Activated T-cell treated with anti-CD3 and anti-CD28 coated beads, Interleukin-2, amount 50 U/mL, for 1 hour (primary cell): ENCODE measurements at places on chromosomes 4 and X.

- no peak for DNase-seq
Measured at GRCh38 chr4:177574446-177574845, 132.2 kb upstream of the AGA start.

DNA sequence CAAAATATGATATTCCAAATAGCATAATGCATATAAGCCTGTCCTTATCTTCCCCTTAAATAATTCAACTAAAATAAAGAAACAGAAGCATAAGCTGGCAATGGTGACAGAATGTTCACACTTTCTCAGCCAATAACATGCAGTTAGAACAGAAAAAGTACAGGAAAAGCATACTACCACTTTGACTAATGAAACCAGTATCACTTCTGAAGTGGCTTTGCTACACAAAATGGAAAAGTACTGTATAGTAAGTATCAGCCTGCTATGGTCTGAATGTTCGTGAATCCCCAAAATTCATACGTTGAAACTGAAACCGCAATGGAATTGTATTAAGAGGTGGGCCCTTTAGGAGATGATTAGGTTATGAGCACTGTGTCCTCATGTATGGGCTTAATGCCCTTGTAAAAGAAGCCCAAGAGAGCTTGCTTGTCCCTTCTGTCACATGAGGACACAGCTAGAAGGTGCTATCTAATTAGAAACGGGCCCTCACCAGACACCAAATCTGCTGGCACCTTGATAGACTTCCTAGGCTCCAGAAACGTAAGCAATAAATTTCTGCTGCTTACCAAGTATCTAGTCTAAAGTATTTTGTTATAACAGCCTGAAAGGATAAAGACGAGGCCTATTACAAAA lies 102.6 kb downstream of the PRDM5 start:
- DNase-seq = no peak

- DNase-seq = no peak
Measured at GRCh38 chrX:65643531-65644052, 23.9 kb upstream of the MSN start.

DNA sequence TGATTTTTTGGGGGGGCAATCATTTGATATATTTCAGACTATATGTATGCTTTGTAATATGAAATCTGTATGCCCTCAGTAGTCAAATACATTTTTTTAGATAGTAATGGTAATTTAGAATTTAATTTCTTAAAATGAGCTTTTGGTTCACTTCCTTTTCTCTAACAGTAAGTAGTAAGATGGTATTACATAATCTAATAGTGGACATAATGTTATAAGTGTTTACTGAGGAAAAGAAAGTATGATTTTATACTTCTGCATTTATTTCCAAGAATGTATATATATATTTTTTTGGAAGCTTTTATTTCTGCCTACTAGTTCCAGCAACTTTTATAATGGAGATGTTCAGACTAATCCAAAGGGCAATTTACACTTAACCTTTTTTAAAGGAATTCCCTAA lies 1450.7 kb upstream of the TENM3 start:
- no peak for DNase-seq

DNA sequence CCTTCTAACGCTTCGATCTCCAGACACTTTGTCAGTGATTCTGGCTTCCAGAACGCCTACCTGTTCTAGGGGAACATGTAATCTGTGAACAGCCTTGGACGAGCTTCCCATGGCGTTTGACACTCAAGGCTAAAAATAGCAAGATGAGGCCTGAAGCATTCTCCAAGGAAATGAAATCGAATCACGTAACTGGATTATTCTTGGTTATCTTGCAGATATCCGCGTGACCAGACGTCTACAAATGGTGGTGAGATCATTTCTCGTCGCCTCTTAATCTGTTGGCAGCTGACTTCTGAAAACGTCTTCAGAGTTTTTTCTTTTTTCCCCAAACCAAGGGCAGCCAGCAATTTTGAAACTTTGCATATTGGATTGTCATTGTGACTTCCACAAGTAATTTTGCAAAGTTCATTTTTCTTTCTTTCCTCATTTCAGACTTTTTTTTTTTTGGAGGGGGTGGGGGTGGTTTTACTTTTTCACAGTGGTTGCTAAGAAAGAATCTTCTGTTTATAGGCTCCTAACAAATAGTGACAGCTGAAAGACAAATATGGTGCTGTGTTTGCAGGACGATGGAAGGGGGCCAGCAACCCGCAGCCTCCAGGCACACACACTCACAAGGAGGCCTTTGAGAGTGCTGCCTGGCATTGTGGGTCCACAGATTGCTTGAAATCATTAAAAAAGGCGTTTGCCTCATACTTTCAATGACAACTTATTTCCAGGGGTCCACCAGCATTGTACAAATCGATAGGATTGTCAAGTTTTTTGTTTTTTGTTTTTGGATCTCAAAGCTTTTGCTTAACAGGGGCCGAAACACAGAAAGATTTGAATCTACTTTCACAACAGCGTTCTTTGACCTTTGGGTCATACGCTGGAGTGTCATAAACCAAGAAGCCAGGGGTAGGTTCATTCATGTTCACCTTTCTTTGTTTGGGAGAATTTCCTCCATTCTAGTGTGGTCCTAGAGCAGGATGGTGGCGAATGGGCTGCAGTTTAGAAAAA lies 32.4 kb upstream of the PDLIM3 start:
- DNase-seq = no peak

- no peak for DNase-seq
Measured at GRCh38 chr4:149784018-149784417, 31.6 kb downstream of the IQCM start.

DNA sequence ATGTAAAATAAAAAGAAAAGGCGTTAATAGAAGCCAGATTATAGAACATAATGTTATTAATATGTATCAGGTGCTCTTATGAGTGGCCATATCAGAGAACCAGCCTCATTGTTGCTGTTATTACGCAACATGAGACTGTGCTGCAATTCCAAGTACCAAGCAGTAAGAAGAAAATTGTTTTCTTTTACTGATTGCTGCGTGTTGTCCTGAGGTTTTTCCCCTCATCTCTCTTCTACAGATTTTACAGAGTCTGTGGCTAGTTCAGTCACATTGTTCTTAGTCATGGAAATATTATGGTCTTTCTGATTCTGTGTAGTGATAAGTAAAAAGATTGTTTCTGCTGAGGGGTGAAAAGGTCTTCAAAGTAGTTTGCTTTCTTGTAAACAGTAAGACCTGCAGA lies 55.9 kb downstream of the NPNT start:
- no peak for DNase-seq

- peak; percentile 54 for DNase-seq
Measured at GRCh38 chr4:82798168-82799005, at the start of gene SCD5. SCD5 (minus strand) TSS chr4:82798796; CDS start chr4:82798537, 259 bp downstream.

DNA sequence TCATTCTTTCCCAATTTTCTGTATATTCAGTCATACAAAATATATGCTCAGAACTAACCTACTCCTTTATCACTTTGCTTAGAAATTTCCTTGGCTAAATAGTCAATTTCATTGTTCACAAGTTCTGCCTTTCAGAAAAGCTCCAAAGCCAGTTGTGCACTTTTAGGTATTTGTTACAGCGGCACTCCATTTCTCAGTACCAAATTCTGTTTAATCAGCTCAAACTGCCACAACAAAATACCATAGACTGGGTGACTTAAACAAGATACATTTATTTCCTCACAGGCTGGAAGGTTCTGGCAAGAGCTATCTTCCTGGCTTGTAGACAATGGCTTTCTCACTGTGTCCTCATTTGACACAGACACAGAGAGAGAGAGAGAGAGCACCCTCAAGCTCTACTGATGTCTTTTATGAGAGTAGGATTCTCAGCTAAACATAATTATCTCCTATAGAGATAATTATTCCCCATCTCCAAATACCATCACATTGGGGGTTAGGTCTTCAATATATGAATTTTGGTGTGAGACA lies 188.8 kb upstream of the FSTL5 start:
- DNase-seq = no peak

GRCh38 chrX:2135421-2135820 lies 365.4 kb downstream of the DHRSX start:
- no peak for DNase-seq

- DNase-seq = no peak
Measured at GRCh38 chr4:77872723-77873445, 10.3 kb downstream of the MRPL1 start.

DNA sequence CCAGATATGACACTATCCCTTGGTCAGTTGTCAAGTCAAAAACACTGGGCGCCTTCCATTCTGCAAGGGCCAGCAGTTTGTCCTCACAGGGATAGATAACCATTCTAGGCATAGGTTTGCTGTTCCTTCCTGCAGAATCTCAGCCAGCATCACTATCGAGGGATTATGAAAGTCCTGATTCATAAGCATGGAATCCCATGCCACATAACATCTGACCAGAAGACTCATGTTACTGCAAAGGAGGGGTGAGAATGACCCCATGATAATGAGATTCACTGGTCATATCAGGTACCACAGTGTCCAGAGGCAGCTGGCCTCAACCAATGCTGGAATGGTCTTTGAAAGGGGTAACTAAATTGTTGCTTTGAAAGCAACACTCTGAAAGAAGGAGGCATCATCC lies 84.7 kb downstream of the OTC start:
- DNase-seq = no peak

DNA sequence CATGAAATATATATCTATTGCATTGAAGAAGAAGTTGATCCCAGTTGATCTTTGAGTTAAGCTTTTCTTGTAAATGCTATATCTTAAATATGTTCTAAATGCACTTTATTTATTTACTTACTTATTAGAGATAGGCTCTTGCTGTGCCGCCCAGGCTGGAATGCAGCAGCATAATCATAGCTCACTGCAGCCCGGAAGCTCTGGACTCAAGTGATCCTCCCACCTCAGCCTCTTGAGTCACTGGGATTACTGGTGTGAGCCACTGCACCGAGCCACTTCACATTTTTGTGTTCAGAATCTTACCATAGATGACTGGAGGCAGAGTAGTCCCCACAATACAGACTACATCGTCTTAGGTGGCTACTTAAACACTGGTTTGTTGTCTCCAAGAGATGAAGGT lies 324.3 kb upstream of the SLIT2 start:
- DNase-seq = no peak

DNA sequence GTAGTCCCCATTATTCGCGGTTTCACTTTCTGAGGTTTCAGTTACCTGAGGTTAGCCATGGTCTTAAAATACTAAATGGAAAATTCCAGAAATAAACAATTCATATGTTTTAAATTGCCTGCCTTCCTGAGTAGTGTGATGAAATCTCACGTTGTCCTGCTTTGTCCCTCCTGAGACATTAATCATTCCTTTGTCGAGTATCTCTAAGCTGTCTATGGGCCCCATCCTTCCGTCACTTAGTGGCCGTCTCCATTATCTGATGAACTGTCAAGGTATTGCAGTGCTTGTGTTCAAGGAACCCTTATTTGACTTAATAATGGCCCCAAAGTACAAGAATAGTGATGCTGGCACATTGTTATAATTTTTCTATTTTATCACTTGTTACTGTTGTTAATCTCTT lies 94.8 kb downstream of the ADGRL3 start:
- DNase-seq = no peak

DNA sequence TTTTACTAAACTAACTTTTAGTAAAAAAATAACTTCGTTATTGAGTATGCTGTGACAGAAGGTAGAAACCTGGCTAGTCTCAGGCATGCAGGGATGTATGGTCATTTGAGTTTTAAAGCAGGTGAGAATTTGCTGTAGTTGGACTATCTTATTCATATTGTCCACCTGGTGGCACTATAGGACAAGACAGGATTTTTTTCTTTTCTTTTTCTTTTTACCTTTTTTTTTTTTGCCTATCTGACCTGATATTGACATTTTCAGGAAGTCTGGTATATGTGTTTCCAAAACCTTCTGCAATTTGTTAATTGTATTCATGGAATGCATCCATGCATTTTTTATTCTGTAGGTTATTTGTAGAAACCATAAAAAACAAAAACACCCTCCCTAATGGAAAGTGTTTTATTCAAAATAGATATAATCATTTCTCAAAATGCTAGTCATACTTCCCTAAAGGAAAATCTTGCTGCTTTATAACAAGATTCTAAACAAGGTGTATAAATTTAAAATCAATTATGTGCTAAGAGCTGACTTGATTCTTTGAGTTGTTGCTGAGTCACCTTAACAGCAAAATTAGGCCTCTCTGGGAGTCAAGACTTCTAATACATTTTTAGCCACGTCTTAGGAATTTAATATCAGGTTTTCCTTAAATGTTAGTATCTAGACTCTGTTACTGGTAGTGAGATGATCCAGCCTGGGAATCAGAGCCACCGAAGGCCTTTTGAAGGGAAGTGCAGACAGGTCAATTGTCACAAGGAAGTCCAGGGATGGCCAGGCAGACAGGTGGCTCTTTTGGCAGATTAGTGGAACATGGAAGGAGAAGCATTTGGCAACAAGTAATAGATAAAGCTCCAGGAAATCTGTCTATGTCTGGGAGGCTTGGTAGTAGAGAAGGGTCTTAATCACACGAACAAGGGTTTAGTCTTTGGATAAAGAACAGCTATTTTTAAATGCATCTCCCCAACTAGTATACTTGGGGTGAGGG lies 201.3 kb upstream of the GNPDA2 start:
- no peak for DNase-seq

- DNase-seq = no peak
Measured at GRCh38 chr4:26884486-26884988, 23.9 kb downstream of the STIM2 start.

- no peak for DNase-seq
Measured at GRCh38 chrX:17923546-17923945, 62.4 kb upstream of the RAI2 start.

- DNase-seq = peak; percentile 58
Measured at GRCh38 chrX:40013266-40014195, 84.2 kb downstream of the BCOR start.

DNA sequence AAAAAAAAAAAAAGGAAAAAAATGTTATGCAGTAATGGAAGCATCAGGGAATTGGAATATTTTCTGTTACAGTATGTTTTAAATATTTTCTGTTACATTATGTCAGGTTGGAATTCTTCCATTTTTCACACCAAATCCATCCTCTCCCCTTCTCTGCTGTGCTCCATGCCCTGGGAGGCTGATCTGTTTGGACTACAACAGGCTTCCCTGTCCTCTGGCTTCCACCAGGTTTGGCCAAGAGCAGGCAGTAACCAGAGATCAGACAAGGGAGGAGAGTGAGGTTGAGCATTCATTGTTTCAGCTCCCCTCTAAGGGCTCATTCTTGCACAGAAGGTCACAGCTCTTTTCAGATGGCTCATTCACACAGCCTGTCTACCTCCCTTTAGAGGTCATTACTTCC lies 11.7 kb upstream of the TMEM184C start:
- no peak for DNase-seq

- DNase-seq = no peak
Measured at GRCh38 chr4:180650273-180650672, 1592.9 kb upstream of the TENM3 start.

DNA sequence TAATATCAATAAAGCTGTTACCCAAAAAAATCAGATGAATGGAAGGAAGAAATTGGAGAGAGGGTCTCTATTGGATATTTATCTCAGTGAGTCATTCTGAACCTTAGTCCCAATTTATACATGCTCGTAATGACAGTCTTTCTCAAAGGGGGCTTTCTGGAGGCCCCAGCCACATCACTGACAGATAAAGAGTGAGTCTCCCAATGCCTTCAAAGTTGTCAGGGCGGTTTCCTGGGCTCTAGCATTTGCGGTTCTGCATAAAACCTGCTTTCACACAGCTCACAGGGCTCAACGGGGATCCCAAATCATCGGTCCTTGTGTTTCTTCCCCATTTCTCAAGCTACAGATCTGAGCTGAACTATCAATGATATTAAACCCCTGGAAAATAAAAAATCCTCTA lies 17.3 kb downstream of the TCEANC start:
- DNase-seq = no peak
